ENCODE measurements at places on chromosomes 1 and 21.

- DNase-seq = no peak
Observed at GRCh38 chr21:24897883-24898282, 709.4 kb downstream of the MRPL39 start.

DNA sequence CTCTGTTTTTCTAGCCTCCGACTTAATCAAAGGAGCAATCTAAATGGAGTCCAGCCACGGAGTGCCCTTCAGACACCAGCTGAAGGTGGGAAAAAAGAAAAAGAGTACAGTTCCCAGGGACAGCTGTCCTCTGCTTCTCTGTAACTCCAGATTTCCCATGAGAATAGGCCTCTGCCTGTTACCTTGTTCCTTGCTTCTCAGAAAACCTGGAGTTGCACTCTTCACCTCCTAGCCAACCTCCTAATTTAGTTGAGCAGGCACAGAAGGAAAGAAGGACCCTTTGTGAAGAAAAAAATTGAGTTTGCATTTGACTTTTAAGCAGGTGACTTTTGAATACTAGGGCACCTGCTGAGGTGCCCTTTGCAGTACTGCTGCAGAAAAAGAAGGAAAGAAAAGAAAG, 8.3 kb downstream of the BARHL2 start:
- no peak for DNase-seq

GRCh38 chr21:41349619-41350390, 12.0 kb upstream of the MX2 start:
- no peak for DNase-seq

DNA sequence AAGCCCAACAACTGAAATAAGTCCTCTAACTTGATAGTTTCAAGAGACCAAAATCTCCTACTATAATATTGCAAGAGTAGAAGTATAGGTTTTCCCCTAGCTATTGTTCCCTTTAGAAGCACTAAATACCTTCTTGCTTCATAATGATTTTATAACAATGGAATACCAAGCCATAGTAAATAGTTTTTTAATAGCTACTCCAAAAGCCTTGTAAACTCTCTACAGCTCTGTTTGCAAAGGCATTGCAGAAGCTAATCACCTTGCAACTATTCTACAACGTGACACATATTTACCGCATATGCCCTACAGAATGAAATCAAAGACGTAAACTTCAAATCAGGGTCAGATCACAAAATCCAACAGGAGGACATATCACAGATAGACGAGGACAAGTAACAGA, 451.5 kb upstream of the ZRANB2 start:
- no peak for DNase-seq

- DNase-seq = no peak
Observed at GRCh38 chr1:168504064-168504837, 39.5 kb downstream of the XCL2 start.

GRCh38 chr21:45297869-45298268, 10.2 kb upstream of the POFUT2 start:
- DNase-seq = no peak

GRCh38 chr1:227369102-227369760, 50.9 kb upstream of the CDC42BPA start:
- no peak for DNase-seq

DNA sequence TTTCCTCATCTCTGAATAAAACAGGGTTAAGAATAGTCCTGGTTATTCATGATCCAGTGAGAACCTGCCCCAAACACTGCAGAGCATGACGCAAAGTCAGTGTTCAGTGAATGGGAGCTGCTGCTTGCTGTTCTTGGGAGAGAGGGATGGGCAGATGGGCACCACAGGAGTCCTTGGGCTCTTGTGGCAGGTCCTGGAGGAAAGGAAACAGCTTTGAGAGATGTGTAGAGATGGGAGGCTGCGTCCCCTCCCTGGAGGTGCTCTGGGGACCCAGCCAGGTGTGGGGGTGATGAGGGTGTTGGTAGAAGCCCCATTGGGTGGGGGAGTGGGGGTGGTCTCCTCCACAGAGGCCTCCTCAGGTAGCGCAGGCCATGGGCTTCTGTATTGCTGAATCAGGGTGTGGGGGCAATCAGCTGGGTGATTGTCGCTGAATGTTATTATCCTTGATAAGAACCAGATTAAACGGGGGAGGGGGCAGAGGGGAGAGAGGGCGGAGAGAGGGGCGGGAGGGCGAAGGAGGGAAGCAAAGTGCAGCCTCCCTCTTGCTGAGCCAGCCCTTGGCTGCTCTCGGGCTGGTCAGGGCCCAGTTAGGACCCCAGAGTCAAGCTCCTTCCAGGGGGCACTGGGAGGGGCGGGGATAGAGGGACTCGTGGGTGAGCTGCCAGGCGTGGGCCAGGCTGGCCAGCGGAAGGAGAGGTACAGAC, 22.9 kb upstream of the CASZ1 start:
- DNase-seq = no peak

GRCh38 chr1:52032124-52032784, 1.4 kb downstream of the KTI12 start:
- no peak for DNase-seq

DNA sequence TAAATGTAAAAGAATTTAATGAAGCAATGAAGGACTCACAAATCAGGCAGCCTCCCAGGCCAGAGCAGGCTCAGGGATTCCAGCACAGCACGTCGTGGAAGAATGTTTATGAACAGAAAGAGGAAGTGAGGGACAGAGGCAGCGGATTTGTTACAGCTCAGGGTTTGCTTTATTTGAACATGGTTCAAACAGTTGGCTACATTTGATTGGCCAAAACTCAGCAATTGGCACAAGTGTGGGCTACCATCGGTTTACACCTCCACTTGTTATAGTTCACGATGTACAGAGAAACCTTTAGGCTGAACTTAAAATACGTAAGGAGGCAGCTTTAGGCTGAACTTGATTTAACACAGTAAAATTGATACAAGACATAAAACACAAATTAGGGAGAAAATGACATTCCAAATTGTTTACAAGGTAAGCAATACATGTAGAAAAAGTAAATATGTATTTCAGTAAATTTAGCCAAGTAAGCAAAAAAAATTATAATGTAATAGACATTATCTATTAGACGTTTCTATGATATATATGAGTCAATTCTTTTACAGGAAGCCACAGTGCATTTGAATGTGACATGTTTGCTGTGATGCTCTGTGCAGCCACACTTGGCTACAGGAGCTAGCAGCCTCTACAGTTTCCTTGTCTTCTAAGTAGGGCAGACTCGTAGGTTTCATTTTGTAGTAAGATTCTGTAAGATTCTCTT, 126.5 kb downstream of the ADSS2 start:
- peak; percentile 77 for DNase-seq
